ENCODE measurements at places on chromosomes 7 and 10.

GRCh38 chr7:14734839-14735321 is 167.7 kb downstream of the DGKB start:
- DNase-seq, result no peak

DNA sequence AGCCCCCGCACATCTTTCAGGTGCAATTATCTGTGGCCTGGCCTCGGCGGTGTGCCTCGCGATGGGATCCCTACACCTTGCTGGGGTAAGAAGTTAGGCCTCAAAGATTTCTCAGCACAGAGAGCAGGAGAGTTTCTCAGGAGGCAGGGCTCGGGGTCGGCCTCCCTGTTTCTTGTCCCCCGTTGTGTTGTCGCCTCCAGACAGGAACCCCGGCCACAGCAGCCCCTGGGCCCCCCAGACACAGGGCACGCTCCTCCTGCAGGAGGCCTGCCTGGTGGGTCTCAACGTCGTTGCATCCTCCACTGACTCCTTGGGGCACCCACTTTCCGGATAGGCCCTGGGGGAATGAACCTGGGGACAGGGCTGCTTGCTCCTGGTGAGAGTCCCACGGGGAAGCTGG is 229.1 kb upstream of the SHH start:
- DNase-seq, result no peak

DNA sequence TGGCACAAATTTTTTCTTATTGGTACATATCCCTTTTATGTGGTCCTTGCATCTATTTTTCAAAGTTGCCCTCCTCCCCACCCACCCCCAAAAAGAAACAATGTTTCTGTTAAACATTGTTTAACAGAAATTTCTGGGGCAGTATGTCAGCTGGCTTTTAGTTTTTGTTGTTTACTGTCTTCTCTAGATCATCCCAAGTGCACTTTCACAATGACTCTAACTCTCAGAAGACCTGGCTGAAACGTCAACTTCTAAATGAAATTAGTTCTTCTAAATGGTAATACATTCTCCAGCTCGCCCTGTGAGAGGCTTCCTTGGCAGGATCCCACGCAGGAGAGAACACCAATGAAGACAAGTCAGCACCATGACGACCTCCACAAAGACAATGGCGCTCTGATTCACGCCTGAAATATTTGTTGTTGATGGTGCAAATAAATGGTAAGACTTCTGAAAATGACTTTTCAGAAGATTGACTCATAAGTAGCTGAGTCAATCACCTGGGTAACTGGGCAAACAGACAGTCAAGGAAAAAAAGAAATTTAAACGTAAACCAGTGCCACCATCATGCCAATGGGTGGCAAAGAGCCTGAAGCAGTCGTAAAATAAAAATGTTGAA is 293.7 kb downstream of the FZD1 start:
- DNase-seq, result peak; percentile 69

GRCh38 chr7:110557136-110557535 is 533.8 kb upstream of the LRRN3 start:
- DNase-seq, result no peak

DNA sequence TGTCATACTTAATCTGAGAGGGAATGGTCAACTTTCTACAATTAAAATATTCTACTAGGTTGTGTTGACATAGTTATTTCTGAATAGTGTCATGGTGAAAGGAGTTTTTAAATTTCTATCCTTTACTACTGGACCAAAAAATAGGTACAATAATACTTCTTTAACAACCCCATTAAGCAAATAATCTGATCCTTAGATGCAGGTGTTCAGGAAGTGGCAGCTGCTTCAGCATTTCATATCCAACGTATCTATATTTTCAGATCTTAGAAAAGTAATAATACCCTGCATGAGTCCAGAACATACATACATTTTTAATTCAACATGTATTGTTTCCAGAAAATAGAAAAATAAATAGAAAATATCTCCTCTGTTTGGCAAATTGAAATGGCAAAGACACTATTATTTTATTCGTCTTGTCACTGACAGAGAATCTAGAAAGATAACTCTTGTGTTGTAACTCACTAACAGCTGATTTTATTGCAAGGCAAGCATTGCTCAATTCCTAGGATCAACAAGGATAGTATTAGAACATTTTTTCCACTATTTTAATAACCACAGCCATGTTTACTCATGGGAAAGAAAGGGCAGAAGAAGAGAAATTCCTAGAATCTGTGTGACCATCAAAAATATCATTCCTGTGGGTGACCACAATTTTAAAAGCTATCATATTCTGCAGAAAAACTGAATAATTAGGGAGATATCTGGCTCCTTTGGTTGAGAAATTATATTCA is 159.3 kb upstream of the CNTNAP2 start:
- no peak for DNase-seq

DNA sequence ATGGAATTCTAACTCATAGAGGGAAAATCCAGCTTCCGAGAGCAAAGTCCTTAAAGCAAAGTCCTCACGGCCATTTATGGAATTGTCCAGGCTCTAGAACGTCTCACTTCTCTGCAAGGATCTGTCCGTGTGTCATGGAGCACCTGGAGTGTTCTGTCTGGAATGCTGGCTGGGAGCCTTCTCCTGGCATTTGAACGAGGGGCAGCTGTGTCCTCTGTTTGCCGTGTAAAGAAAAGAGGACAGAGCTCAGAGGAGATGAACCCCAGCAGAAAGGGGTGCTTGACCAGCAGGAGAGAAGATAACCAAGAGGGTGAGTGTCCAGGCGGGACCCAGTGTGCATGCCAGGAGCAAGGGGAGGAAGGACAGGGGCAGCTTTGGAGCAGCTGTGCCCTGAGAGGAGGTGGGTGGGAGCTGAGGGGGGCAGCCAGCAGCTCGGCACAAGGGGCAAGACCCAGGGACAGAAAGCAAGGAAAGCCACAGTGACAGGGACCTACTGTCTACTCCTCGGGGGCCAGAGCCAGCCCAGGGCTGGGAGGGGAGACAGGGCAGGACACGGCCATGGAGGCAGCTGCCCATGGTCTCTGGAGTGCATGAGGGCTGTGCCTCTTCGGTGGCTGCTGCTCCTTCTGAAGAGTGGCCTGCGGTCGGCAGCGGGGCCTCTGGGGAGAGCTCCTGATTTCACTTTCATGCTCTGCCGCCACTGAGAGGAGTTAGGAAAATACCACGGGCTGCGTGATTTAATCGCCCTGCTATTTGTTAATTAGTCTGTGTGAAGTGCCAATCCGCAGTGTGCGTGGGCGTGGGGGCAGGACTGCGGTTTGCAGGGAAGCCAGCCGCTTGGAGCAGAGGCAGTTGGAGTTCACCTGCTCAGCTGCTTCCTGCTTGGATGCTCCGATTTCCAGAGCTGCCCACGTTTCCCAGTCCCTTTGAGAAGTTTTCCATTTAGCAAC is 149.3 kb upstream of the SHH start:
- DNase-seq, result no peak

- no peak for DNase-seq
Observed at GRCh38 chr7:116551692-116552091, 26.9 kb downstream of the CAV1 start.
